ENCODE measurements at places on chromosomes 6 and 20.

GRCh38 chr6:156776470-156776839 lies 723 bp upstream of the ARID1B start:
- DNase-seq, result no peak

DNA sequence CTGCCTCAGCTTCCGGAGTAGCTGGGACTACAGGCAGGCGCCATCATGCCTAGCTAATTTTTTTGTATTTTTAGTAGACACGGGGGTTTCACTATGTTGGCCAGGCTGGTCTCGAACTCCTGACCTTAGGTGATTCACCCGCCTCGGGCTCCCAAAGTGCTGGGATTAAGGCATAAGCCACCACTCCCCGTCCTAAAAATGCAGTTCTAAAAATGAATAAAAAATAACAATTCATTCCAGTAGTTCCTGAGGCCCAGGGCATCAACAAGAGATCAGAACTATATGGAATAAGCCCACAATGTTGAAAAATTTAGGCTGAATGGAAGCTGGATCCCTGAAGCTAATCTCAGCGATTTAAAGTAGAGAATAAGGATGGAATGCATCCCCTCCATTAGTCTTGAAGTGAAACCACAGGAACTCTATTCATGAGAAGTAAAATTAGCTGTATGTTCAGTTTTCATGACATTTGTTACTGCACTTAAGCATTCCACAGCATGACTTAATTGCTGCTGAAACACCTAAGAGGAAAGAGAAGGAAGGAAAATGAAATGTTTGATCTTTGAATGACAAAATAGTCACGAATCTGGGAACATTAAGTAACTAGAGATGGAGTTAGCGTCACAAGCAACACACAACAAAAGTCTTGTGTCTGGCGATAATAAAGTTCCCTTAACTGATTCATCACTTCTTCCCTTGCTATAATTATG lies 80.4 kb upstream of the RIPOR2 start:
- no peak for DNase-seq

GRCh38 chr6:6654599-6655575 lies 66.4 kb downstream of the LY86 start:
- DNase-seq, result no peak

- no peak for DNase-seq
These were observed 67.8 kb downstream of the MMS22L start for GRCh38 chr6:97215157-97215769.

DNA sequence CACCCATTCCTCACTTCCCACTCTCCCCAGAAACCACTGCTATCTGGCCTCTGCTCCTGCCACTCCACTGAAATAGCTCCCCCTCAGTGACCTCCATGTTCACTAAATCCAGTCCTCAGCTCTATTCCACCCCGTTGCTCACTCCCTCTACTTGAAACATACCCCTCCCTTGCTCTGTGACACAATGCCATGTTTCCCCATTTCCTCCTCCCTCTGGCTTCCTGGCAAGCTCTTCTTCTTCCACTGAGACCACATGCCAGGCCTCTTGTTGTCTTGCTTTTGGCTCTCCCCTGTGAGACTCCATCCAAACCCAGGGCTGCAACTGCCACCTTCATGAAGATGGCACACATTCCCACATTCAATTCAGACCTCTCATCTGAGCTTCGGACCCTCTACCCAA lies 13.9 kb downstream of the TMEM151B start:
- no peak for DNase-seq

GRCh38 chr6:85396159-85396808 lies 53.6 kb upstream of the NT5E start:
- no peak for DNase-seq

DNA sequence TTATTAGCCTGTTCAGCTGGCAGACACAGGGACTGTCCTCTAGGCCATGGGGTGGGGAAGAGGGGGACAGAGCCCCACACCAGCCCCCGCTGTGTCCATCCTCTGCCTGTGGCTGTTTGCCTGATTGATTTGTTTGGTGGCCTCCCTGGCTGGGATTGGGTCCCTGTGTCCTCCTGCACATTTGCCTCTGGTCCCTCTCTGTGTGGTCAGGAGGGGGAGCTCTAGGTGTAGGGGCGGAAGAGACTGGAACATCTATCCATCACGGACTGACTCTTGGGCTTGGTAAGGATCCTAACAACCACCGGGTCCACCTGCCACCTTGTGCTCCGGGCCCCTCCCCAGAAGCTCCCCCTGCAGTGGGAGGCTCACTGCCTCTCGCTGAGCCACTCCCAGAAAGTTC lies 38.4 kb upstream of the CCDC167 start:
- DNase-seq, result no peak

DNA sequence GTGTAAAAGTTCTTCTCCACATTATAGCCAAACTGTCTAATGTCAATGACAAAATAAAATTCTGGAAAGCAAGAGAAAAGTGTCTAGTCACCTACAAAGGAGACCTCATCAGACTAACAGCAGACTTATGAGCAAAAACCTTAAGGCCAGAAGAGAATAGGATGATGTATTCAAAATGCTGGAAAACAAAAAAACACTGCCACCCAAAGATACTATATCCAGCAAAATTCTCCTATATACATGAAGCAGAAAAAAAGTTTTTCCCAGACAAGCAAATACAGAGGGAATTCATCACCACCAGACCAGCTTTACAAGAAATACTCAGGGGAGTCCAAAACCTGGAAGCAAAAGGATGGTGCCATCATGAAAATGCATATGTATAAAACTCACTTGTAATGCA lies 755.6 kb upstream of the CITED2 start:
- no peak for DNase-seq

DNA sequence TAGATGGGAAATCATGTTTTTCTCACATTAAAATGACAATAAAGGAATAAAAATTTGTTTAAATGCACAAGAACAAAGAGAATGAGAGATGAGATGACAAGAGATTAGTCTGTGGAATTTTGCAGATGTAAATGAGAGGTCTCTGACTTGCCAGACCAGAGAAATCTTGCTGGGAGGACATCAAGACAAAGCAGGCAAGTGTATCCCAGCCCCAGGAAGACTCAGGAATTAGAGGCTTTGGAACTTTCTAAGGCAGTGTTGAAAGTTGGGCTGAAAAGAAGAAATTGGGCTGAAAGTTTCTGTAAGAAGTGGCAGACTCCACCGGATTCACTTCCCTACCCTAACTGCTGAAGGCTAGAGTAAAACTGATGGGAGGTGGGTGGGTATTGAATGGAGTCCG lies 54.6 kb downstream of the AFDN start:
- DNase-seq, result no peak

GRCh38 chr6:13402711-13403110 lies 74.4 kb upstream of the TBC1D7 start:
- DNase-seq, result no peak

- DNase-seq, result no peak
These were observed 1.3 kb downstream of the C20orf203 start for GRCh38 chr20:32672394-32672981.

- DNase-seq, result no peak
These were observed 129.3 kb upstream of the PDE7B start for GRCh38 chr6:135722190-135722589.

DNA sequence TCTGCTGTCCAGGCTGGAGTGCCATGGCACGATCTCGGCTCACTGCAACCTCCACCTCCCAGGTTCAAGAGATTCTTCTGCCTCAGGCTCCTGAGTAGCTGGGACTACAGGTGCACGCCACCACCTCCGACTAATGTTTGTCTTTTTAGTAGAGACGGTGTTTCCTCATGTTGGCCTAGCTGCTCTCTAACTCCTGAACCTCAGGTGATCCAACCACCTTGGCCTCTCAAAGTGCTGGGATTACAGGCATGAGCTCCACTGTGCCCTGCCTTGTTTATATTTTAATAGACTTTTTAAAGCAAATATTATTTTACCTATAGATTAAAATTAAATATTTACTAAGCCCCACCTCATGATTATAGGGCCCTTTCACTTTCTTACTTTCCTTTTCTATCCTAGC lies 483.2 kb upstream of the EPHA7 start:
- no peak for DNase-seq

GRCh38 chr6:2739335-2739734 lies 11.4 kb downstream of the MYLK4 start:
- no peak for DNase-seq

GRCh38 chr6:108546079-108547049 lies 14.4 kb upstream of the FOXO3 start:
- no peak for DNase-seq

DNA sequence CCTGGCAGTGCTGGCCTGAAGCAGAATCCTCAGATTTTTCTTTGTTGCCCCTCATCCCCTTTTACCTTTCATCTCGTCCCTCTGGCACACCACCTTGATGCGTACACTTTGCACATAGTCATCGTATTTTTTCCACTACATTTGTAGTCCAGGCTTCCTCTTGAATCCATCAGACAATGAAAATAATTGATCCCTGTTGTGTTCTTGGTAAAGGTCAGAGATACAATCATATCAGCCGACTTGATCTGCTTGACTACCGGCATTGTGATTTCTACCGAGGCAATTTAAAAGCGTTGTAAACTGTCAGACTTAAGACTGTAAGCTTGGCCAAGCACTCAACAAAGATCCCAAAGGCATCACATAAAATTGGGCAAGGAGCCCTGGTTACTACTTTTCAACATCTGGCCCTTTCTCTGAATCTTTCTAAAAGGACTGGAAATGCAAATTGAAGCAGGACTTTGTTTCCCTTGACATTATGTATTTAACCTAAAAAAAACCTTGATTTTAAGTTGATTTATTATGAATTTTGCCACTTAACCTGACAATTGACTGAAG lies 512.6 kb downstream of the LMBRD1 start:
- DNase-seq, result no peak

- no peak for DNase-seq
These were observed 19.1 kb downstream of the SPATA2 start for GRCh38 chr20:49896204-49896603.

- DNase-seq, result no peak
These were observed at the start of gene PCSK2 for GRCh38 chr20:17226410-17227218. Gene PCSK2 (plus strand): TSS chr20:17227040. CDS start chr20:17227306, 266 bp downstream.

GRCh38 chr6:31058128-31058894 lies 48.0 kb downstream of the MUC22 start:
- no peak for DNase-seq

- no peak for DNase-seq
These were observed 7.8 kb downstream of the MBOAT1 start for GRCh38 chr6:20204512-20204894.

DNA sequence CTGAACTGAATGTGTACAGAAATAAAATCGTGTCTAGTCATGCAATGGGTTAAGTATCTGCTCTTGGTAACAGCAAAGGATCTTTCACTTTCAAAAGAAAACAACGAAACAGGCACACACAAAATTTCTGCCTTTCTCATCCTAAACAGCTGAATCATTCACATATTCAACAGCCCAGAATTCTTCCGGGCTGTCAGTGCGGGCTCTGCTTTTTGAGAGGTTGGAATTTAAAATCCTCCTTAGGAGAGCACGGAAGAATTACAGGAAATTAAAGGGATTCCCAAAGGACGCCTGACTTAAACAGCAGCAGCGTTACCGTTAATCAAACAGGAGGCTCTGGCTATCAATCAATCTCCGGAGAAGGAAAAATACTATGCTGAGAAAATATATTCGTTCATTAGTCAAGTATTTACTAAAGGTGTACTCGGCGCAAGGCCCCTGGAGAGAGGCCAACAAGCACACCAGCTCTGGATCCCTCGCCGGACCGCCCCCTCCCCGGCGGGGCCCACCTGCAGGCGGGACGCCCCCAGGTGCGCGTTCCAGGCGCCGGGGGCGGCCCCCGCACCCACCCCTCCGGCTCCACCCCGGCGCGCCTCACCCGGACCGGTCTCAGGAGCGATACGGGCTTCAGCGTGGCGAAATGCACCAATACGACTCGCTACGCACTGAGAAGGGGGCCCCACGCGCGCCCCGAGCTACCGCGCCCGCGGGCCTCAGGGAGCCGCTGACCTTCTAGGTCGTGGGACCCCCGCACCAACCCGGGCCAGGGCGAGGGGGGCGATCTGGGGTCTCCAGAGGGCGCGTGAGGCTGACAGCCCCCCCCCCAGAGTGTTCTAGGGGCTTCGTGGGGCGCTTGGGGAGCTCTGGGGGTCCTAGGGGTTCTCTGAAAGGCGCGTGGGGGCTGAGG lies 1.0 kb downstream of the NAPB start:
- no peak for DNase-seq

GRCh38 chr6:109783250-109783986 lies 92.3 kb downstream of the FIG4 start:
- DNase-seq, result no peak

DNA sequence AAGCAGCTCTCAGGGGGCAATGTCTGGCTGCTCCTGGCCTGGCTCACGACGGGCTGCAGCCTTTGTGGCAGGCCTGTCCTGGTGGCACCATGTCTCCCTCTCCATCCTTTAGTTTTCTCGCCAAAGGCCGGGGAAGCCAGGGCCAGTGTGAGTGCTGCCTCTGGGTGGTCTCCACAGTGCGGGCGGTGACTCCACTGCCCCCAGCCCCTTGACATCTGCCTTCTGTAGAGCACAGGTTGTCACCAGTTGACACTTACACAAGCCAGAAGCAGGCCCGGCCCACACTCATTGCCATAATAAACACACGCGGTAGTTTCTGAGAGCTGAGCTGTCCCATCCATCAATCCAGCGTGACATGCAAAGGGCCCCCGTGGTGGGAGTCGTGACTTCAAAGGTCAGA lies 219.5 kb downstream of the TFAP2C start:
- DNase-seq, result no peak

DNA sequence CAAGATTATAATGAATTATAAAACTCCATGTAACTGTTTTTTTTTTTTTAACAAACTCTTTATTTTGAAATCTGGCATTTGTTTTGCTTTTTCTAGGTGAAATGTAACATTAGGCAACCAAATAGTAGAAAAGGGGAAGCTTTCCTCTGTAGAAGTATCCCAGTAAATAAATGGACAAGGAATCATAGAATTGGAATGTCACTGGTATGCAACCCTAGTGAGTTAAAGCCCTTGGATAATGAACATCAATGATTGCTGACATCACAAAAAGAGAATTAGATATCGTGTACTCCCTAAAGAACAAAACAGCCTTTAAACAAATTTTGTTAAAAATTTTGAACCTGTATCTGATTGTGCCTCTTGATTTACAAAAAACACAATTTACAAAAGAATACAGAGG lies 93.9 kb upstream of the OGFRL1 start:
- no peak for DNase-seq

GRCh38 chr6:167934426-167934864 lies 63.0 kb upstream of the KIF25 start:
- DNase-seq, result no peak

DNA sequence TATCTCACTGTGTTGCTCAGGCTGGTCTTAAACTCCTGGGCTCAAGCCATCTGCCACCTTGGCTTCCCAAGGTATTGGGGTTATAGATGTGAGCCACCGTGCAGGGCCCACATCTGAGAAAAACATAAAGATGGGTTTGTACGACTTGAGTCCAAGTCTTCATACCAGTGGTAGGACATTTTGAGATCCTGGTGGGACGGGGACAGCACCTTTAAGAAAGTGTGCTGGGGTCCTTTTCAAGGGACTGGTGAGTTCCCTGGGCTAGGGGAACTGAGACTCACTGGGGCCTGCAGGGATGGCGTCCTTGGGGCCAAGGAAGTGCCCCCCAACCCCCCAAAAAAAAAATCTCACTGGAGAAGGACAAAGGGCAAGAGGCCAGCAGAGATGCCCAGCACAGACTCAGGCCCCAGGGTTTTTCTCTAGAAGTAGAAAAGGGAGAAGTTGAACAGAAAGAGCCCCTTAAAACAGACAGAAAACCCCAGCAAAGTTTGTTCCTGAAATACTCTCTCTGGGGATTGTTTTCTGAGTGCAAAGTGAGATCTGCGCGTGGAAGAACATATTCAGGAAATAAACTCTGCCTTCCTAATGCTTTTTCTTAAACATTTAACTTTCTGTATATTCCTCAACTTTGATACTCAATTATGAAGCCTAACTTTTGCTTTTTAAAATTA lies 10.7 kb downstream of the OSBPL2 start:
- no peak for DNase-seq

All from GM19239 (cell line).